ENCODE measurements at places on chromosomes 13 and 19.

DNA sequence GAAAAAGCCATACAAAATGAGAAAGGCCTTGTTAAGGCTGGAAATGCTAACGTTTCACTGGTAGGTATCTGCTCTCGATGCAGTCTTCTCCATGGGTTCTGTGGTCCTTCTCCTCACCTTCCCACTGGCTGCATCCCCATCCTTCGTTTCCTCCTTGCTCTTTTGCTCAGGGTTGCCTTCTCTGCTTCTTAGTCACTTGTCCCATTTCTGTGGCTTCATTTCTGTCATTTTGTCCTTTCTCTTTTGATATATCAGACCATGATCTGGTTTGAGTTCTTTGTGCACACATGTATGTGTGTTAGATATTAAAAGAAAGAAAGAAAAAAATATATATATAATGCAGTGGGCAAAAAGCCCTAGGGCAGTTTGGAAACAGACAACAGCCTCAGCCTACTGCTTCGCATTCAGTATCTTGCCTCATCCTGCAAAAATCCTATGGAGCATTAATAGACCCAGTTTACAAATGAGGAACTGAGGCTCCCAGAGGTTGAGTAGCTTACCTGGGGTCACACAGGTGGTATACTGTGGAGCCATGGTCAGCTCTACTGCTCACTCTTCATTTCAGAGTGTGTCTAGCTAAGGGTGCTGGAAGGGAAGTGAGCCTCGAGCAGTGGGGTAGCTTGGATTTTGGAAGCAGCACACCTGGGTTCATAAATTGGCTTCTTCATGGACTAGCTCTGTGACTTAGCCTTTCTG is 57.6 kb upstream of the MEDAG start:
- no peak for DNase-seq

DNA sequence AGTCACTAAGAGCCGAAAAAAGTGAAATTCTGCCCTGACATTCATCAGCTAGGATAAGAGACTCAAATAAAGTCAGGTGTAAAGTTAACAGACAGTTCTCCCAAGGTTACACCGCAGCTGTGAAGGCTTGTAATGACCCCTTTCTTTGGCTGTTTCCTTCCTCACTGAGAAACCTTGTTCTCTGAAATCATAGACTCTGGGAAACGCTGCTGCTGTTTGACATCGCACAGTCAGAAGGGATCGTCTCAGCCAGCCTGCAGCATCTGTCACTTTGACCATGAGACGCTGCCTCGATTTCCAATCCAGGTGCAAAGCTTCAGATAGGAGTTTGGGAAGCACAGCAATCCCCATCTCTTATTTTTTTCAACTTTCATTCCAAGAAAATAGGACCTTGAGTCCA is 678 bp downstream of the BCAT2 start:
- DNase-seq: no peak

- no peak for DNase-seq
Measured at GRCh38 chr13:72567566-72567965, 159.9 kb downstream of the MZT1 start.

DNA sequence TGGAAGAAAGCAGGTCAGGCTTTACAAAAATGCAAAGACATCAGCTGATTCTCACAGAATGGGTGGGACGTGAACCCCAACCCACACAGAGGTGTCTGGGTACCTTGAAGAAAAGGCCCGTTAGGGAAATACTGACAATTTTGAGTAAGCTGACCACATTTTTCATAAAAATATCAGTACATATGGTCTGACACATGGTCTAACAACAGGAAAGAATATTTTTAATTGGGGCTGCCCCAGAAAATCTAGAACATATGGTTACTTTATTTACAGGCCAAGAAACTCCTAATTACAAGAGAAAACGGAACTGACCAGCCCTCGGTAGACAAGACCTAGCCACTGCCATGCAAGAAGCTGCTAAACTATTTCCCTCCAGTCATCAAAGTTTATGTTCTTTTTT is 48.7 kb upstream of the ITM2B start:
- DNase-seq: no peak

DNA sequence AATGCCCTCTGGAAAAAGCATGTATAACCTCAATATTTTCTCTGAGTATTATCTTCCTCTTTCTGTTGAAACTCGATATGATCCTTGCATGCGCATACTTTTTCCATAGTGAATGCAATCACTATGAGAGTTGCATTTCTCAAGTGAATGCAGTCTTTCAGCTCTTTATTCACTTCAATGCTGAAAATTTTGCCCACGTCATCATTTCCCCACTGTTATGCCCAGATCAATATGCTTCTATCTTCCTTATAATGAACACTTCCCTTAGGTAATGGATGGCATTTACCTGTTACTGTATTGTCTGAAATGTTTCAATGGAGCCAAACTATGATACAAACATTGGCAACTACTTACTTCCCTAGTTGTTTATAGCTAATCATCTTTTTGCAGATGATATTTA is 866.6 kb upstream of the SLITRK6 start:
- DNase-seq: no peak

- no peak for DNase-seq
Measured at GRCh38 chr13:35285677-35286076, 190.8 kb downstream of the MAB21L1 start.

GRCh38 chr19:17264641-17264979 is at the start of gene USHBP1:
Gene USHBP1, minus strand, starts transcription at chr19:17264745. Its CDS starts 446 bp downstream, at chr19:17264299.
- DNase-seq: no peak

DNA sequence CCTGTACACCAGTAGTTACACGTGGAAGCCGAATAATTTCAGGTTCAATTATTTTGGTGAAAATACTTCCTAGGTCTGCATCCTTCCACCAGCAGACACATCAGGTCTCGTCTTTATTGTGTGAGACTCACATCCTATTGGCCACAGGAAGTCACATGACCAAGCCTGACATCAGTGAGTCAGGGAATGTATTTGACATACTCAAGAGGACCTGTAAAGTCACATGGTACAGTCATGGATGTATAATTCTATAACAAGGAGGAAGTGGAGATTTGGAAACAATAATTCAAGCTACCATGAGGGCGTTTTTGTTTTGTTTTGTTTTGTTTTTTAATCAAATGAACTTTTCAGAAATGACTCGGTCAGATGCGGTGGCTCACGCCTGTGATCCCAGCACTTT is 9.3 kb upstream of the HIF3A start:
- no peak for DNase-seq

DNA sequence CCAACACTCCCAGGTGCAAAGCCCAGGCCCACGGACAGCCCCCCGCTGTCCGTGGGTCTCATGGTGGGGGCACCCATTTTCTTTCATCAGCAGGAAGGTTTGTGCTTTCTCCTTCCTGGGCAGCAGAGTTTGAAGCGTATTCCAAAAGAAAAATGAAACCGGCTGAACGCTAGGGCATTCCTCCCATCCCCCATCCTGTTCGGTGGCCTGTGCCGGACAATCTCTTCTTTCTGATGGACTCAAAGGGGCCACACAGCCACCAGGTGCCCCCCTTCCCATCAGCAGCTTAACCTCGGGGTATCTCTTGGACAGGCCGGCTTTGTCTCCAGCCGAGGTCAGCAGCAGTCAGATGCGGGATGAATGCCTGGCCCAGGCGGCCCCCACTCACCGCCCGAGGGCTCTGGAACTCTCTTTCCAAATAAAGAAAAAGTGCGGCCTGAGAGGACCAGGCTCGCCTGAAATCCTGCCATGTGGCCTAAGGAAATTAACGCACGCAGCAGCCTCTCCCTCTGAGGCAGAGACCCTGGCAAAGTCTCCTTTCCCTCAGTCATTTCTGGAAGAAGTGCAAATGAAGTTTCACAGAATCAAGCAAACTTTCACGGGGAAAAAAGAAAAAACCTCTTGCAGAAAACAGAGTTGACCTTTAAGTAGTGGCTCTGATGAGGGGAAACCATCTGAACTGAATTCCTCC is 67.8 kb downstream of the RASA3 start:
- no peak for DNase-seq

GRCh38 chr13:80177327-80177726 is 163.6 kb downstream of the SPRY2 start:
- no peak for DNase-seq

GRCh38 chr13:49502954-49503353 is 7.2 kb downstream of the PHF11 start:
- no peak for DNase-seq

DNA sequence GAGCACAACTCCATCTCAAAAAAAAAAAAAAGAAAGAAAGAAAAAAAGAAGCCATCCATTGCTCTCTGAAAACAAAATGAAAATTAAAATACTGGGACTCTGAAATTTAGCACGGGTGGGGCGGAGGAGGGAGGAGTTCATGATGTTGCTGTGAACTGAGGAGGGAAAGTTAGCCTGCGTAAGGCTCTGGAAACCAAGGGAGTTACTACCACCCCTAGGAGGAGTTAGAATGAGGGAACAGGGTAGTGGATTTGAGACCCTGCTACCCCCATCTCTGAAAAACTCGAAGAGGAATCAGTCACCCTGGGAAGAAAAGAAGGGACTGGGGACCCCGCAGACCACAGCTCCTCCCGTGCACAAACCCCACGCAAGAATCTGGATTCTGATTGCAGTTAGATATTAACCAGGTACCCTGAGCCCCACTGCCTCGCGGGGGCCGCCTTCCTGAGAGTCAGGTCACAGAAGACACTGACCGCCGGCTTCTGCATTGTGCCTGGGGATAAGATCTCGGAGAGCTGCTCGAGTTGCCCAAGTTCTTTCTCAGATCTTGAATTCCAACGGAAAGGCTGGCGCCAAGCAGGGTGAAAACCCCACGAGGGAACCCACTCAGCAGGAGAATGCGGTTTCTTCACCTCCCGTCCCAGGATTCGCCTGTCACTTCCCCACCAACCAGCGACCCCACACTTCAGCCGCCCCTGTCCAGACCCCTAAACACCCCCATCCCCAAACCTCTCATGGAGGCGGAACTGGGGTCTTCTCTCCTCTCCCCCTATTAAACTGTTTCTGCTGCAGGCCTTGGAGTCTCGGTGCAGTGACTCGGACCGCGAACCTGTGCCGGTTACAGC is 870 bp downstream of the ZNF442 start:
- DNase-seq: no peak

DNA sequence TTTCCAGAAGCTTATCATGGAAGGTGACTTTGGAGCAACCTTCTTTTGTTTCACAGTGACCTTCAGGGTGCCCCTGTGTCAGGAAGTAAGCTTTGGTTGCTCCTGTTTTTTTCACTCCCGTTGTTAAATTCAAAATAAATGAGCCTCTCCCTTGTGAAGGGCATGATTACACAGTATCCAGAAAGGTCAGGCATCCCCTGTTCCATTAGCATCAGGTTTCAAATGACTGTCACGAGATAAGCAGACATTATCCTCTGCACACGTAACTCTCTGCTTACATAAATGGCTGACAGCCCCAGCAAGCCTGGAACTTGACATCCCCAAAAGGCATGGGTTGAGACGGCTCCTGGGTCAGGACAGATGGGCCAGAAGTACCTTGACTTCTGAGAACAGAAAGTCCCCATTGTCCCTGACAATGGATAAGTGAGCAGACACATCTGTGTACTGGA is 52.0 kb downstream of the RAB20 start:
- no peak for DNase-seq

GRCh38 chr13:68888832-68889231 is 1218.8 kb upstream of the ATXN8OS start:
- no peak for DNase-seq

GRCh38 chr13:48194379-48194754 is 38.6 kb upstream of the ITM2B start:
- DNase-seq: no peak

DNA sequence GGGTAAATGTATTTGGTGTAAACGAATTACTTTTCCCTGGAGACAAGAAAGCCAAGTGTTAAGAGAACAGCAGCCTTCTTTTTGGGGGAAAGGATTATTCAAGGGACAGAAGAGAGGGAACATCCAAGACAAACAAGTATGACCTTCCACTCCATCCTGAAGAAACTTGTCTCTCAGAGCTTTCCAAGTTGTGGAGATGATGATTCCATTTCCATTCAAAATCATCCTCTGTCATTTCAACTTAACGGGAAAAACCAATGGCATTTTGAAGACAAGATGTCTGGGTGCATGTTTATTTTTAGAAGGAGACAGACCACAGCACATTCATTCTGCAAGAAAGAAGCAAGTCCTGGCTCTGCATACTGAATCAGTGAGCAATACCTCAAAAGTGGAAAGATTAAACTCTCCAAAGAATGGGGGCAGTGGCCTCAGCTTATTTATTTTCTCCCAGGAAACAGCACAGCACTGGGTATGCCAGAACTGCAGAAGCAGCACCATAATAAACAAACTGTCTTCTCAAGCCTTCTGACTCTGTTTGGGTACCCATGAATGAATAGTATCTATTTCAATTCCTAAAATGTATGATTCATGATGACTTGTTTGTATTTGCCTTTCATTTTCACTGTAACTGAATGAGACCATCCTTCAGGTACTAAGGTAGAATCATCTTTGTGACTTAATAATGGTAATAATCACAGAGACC is 541.0 kb downstream of the RFC3 start:
- DNase-seq: no peak

- DNase-seq: no peak
Measured at GRCh38 chr19:3387645-3388589, 21.5 kb downstream of the NFIC start.

DNA sequence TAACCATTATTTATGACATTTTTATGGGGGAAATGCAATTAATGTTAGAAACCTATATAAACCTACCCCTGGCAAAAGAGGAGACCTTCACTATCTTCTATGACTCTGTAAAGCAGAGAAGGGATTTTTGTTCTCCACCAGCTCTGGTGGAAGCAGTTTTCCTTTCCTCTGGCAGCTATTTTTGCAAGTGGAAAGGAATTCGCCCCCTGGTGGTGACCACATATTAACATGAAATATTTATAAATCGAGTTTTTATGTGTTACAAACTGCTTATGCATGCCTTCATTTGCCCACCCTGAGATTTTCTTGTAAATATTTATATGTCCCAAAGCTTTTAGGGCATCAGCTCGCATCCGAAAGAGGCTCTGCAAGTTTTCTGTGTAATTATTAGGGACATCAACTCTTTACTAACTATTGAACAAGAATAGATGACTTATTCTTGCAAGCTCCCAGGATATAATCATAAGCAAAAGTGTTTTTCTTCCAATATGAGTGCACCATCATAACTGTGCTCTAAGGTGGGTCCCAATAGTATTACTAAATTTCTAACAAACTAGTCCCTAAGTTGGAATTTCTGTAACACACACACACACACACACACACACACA is 62.4 kb downstream of the SERTM1 start:
- DNase-seq: no peak

- DNase-seq: no peak
Measured at GRCh38 chr13:20128459-20128931, 32.4 kb downstream of the GJA3 start.

GRCh38 chr19:46076031-46076880 is 35.5 kb upstream of the IGFL4 start:
- no peak for DNase-seq

- DNase-seq: no peak
Measured at GRCh38 chr13:53007872-53008271, 20.7 kb upstream of the OLFM4 start.

DNA sequence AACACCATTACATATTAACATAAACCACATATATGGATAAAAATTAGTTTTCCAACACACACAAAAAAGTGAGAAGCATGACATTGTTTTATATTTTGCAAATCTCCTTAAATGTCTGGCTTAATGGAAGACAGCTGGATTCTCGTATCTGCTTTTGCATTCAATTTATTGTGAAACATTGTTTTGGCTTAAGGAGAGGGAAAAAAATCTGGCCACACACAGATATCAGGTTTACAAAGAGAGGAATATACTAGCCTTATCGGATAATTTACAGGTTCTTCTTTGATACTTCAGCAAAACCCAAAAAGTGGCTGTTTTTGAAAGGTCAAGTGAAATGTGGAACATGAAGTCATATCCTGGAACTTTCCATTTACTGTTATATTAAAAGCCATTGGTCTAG is 523.5 kb upstream of the ARGLU1 start:
- DNase-seq: no peak

Measured in effector CD8-positive, alpha-beta T cell (primary cell).